ENCODE measurements at places on chromosomes 11 and 22. TPM values are rescaled to one million over a fixed set of nuclear protein-coding genes. Genes with fewer than 3 reads are reported as not detected.

GRCh38 chr11:116980136-116980793 is 118.0 kb downstream of the SIK3 start:
- H3K27ac ChIP-seq = peak overlapping the region; percentile 89
- H3K4me3 ChIP-seq = peak overlapping the region; percentile 13
- DNase-seq = no peak
- H3K4me1 ChIP-seq = peaks cover 33% of the 10 kb centered on the region

- no peaks in the 10 kb centered on the region for H3K27me3 ChIP-seq
- H3K4me3 ChIP-seq = no peak overlapping the region
- no peaks in the 10 kb centered on the region for H3K36me3 ChIP-seq
- no peak overlapping the region for H3K27ac ChIP-seq
- no peaks in the 10 kb centered on the region for H3K4me1 ChIP-seq
These were observed 16.5 kb upstream of the NUCB2 start for GRCh38 chr11:17260020-17260419.

- H3K27ac ChIP-seq = no peak overlapping the region
- H3K4me3 ChIP-seq = no peak overlapping the region
- no peaks in the 10 kb centered on the region for H3K27me3 ChIP-seq
- no peaks in the 10 kb centered on the region for H3K4me1 ChIP-seq
These were observed 1022.8 kb downstream of the BRD1 start for GRCh38 chr22:48804811-48805301.

- no peak for DNase-seq
- H3K4me3 ChIP-seq = no peak overlapping the region
- no peaks in the 10 kb centered on the region for H3K36me3 ChIP-seq
- H3K27ac ChIP-seq = no peak overlapping the region
- no peaks in the 10 kb centered on the region for H3K4me1 ChIP-seq
- H3K27me3 ChIP-seq = peaks cover under 1% of the 10 kb centered on the region
These were observed 82.9 kb upstream of the THY1 start for GRCh38 chr11:119505861-119506260.

DNA sequence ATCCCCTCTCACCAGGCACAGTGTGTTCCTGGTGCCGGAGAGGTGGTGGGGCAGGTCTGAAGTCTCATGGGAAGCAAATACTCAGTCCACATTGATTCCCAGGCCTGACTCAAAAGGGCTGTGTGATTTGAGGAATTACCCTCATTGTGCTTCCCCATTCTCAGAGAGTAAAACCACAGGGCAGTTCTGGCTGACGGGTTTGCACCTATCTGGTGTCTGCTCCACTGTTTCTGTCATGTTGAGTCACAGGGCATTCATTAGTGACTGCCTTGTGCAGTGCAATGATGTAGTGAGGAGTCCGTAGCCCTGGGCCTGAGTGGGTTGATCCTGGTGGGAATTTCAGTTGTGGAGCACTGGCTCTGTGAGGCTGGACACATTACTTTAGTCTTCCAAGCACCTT is 85.2 kb upstream of the ARHGAP20 start:
- H3K36me3 ChIP-seq = no peaks in the 10 kb centered on the region
- H3K27me3 ChIP-seq = no peaks in the 10 kb centered on the region
- H3K4me1 ChIP-seq = peaks cover 8% of the 10 kb centered on the region
- no peak overlapping the region for H3K27ac ChIP-seq
- peak; percentile 6 for DNase-seq

GRCh38 chr11:72812967-72813739 is 1.1 kb upstream of the ATG16L2 start:
- peaks cover 52% of the 10 kb centered on the region for H3K4me1 ChIP-seq
- no peaks in the 10 kb centered on the region for H3K27me3 ChIP-seq
- H3K27ac ChIP-seq = peak overlapping the region; percentile 100
- DNase-seq = peak; percentile 81

DNA sequence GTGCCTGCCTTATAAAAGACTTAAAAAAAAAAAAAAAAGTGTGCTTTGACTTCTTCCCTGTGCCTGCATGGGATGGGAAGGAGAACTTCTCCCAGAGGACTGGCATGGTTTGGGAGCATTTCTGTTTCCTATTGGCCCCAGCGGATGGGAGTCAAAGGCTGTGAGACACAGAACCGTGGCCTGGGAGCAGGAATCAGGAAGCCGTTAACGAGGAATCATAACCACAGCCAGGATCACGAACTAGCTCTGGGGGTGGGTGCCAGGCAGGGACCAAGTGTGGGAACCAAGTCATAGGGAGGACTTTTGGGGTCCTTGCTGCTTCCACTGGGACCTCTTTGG is 526 bp downstream of the C1QTNF6 start:
- peaks cover 64% of the 10 kb centered on the region for H3K4me1 ChIP-seq
- no peaks in the 10 kb centered on the region for H3K27me3 ChIP-seq
- DNase-seq = no peak
- H3K36me3 ChIP-seq = no peaks in the 10 kb centered on the region
- H3K27ac ChIP-seq = no peak overlapping the region
- H3K4me3 ChIP-seq = no peak overlapping the region

DNA sequence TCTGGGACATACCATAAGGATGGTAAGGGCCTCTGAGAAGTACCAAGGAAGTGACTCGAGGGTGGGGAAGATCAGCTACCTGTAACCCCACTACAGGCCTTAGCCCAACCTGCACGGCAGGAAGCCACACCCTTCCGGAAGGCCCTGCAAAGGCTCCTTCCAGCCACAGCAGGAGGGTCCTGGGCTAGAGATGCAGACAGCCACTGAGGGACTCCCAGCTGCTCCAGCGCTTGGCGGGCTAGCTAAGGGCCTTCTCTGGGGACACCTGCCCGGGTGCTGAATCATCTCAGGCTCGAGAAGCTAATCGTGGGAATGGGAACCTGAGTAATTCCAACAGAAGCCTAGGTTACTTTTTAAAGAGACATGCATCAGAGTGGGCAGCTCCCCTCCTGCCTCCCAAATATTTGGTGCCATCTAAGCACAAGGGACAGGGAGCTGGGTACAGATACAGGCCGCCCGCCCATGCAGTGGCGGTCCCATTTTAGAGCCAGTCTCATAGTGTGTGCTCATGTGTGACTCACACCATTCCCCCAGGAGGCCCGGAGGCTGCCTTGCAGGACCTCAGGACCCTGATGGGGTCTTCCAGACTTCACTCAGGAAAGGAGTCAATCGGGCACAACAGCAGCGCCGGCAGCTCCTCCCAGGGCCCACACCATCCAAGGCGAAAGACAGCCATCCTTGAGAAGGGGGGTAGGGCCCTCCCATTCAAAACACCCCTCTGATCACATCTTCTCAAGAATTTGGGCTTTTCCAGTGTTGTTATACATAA is 8.0 kb downstream of the MYH9 start:
- H3K27me3 ChIP-seq = no peaks in the 10 kb centered on the region
- peak overlapping the region; percentile 71 for H3K27ac ChIP-seq
- H3K4me3 ChIP-seq = no peak overlapping the region
- peaks cover 95% of the 10 kb centered on the region for H3K4me1 ChIP-seq
- H3K36me3 ChIP-seq = peaks cover 12% of the 10 kb centered on the region
- no peak for DNase-seq

DNA sequence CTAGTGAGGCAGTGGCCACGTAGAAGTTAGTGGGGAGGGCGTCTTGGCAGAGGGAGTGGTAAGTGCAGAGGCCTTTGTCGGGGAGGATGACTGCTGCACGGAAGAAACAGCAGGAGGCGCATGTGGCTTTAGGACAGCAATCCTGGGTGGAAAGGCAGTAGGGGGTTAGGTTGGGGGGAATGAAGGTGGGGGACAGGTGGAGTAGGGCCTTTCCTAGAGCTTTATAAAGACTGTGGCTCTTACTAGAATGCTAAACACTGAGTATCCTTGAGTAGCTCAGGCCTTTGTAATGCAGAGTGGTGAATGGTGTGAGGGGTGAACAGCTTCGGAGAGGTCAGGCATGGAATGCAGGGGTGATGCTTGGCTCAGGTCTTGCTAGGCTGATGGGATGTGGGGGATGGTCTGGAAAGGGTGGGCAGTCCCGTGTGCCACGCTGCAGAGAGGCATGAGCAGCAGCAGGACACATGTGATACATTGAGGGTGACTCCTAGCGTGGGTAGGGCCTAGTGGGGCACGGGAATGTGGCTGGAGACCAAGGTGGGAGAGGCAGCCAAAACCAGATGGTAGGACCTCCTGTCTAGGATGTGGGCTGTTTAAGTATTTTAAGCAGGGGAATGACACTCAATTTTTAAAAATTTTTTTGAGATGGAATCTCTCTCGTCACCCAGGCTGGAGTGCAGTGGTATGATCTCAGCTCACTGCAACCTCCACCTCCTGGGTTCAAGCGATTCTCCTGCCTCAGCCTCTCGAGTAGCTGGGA is 19.2 kb downstream of the AP2A2 start:
- H3K4me1 ChIP-seq = peaks cover 5% of the 10 kb centered on the region
- peaks cover 11% of the 10 kb centered on the region for H3K36me3 ChIP-seq
- no peaks in the 10 kb centered on the region for H3K27me3 ChIP-seq

DNA sequence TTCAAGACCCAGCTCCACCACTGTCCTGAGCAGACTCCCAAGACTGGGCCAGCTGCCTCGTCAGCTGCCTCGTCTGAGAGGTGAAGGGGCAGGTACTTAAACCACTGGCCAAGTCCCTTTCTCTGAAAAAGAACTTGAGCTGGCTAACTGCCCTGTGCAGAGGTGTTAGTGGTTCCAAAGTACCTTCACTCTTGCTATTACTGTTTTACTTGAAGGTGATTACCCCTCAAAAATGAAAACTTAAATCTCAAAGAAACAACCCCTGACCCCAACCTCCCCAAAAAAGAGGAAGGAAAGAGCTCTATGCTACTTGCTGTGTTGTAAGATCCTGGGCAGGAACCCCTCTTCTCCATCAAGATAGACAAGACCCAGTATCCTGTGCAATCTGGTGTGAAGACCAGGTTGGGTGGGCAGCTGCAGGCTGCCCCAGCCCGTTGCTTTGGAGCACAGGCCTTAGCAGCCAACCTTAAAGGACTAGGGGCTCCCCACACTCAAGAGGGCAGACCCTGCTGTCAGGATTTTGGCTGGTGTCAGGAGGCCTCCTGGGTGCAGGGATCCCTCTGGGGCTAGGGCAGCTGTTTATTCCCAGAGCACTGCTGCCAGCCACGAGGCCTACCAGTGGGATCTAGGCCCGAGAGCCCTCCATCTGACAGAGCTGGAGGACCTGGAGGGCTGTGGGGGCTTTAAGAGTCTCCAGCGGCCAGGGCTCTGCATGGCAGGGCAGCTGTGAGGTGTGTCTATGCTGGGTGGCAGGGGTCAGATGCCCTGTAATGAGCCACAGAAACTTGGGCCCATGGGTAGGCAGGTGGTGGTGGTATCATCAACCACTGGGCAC is 13.0 kb downstream of the GUCD1 start:
- H3K27ac ChIP-seq = no peak overlapping the region
- H3K4me1 ChIP-seq = peaks cover 12% of the 10 kb centered on the region
- DNase-seq = no peak
- H3K36me3 ChIP-seq = peaks cover 35% of the 10 kb centered on the region
- H3K27me3 ChIP-seq = no peaks in the 10 kb centered on the region
- no peak overlapping the region for H3K4me3 ChIP-seq

GRCh38 chr11:2148595-2148994 is 9.4 kb upstream of the IGF2 start:
- H3K4me3 ChIP-seq = no peak overlapping the region
- H3K36me3 ChIP-seq = no peaks in the 10 kb centered on the region
- DNase-seq = no peak
- H3K4me1 ChIP-seq = peaks cover 7% of the 10 kb centered on the region
- no peak overlapping the region for H3K27ac ChIP-seq

DNA sequence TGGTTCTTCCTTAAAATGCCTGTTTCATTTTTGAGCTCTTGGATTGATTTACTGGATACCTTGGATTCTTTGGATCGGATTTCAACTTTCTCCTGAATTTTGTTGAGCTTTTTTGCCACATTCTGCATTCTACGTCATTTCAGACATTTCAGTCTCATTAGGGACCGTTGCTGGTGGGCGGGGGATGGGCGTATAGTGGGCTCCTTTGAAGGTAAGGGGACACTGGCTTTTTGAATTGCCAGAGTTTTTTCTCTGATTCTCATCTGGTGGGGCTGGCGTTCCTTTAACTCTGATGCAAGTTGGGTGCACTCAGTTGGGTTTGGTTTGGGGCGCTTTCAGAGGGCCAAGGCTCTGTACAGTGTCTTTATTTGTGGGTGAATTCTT is 216.5 kb downstream of the DYNC2H1 start:
- H3K4me1 ChIP-seq = peaks cover 7% of the 10 kb centered on the region
- no peak overlapping the region for H3K27ac ChIP-seq
- no peaks in the 10 kb centered on the region for H3K36me3 ChIP-seq
- no peaks in the 10 kb centered on the region for H3K27me3 ChIP-seq

CLTCL1 gene
- total RNA-seq = 1.2 TPM

NELL1 gene
- total RNA-seq = not detected

USP35 gene
- 8.1 TPM for total RNA-seq

BTBD10 gene
- total RNA-seq = 23.2 TPM

OR51F2 gene
- total RNA-seq = not detected
